ENCODE measurements at places on chromosomes 2 and 18.
A peak's percentile ranks its signal among the peaks of the same experiment; 100 is the strongest.

GRCh38 chr2:160022162-160022561 is 40.3 kb downstream of the PLA2R1 start:
- no peak for DNase-seq

DNA sequence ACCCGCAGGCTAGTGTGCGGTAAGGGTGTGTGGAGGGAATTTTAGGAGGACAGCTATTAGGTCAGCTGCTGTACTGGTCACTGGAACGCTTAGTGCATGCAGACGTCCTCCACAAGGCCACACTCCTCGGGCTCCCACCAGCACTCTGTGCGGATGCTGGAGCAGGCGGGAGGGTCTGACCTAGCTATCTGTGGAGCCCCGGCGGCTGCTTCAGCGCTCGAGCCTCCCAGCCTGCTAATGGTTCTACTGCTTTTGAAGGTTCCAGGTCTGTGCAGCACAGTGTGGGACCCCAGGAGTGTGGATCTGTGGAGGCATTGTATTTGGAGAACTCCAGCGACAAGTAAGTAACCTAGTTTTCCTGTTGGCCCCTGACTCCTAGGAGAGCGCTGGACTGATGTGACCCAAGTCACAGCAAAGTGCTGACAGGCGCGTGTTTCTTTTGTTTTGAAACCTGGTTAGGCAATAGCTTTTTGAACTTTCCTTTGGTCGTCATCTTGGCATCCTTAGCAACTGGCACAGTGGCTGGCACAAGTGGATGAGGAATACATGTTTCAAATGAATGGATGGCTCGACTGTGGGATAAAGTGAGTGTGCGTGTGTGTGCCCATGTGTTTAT is 113.5 kb downstream of the ZNF236 start:
- no peak for DNase-seq

GRCh38 chr2:212730994-212731393 is 192.4 kb upstream of the ERBB4 start:
- no peak for DNase-seq

GRCh38 chr2:203383038-203383437 is 54.8 kb downstream of the ABI2 start:
- DNase-seq: no peak

- no peak for DNase-seq
Observed at GRCh38 chr2:54709336-54709809, 14.1 kb upstream of the EML6 start.

DNA sequence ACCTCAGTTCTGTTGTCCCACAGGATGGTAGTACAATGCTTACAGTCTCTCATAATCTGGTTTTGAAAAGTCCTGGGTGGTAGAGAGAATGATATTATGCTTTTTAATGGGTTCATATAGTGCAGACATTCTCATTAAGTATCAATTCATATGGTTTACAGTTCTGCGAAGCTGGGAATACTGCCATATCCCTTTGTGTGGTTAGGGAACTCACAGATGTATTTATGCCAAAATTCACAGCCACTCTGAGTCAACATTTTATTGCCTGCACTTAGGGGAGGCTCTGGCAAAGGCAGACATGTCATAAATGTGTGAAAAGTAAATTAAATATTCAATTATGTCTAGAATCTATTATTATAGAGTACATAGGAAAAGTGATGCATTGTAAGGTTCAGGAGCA is 808.2 kb downstream of the SUCLG1 start:
- DNase-seq: no peak

- DNase-seq: no peak
Observed at GRCh38 chr2:185188656-185189055, 549.9 kb upstream of the FSIP2 start.

GRCh38 chr2:200795028-200795440 is 16.7 kb upstream of the BZW1 start:
- DNase-seq: no peak

DNA sequence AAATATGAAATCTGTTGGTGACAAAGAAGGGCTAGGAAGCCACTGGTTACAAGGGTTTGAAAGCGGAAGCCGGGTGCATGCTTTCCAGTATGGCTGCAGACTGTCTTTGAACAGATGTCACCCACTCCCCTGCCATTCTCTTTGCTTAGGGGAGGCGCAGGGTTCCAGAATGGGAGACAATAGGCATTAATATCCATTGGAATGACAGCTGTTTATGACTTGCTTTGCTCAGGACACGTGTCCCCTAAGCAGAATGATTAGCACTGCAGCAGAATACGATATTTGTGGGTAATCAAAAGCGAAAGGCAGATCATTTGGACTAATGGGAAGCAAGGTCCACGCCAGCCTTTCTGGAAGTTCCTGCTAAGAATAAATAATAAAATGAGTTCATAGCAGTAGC is 25.8 kb upstream of the NRP2 start:
- DNase-seq: no peak

- DNase-seq: no peak
Observed at GRCh38 chr18:47151439-47151838, 1.1 kb upstream of the HDHD2 start.

DNA sequence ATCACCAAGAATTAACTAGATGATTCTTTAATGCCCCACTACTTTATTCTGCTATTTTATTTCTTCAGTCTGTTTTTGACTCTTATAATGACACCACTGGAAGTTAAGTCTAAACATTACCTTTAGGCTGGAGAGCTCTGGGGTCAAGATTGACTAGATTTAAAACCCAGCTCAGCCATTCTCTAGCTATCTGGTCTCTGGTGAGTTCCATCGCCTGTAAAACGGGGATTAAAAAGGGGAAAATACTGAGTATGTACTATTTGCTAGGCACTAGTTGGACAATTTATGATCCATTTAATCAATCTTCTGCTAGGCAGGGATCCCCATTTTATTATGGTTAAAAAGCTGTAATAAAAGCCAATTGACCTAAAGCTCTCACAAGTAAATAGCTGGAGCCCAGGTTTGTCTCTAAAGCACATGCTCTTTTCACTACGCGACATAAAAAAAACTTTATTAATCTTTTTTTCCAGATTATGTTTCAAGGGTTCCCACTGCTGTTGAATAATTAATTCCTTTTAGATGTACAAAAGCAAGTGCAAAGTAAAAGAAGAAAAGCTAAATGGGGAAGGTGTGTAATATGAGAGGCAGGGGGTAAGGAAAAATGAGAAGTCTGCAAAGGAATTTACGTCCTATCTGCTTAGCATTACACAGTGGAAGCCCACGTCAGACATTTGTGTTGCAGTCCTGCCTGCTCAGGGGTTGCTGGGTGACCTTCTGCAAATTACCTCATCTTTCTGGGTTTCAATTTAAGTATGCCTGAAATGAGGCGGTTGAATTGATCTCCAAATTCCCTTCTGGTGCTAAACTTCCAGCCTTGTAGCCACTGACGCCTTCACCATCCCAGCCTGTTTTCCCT is 918 bp upstream of the NABP1 start:
- peak; percentile 54 for DNase-seq

DNA sequence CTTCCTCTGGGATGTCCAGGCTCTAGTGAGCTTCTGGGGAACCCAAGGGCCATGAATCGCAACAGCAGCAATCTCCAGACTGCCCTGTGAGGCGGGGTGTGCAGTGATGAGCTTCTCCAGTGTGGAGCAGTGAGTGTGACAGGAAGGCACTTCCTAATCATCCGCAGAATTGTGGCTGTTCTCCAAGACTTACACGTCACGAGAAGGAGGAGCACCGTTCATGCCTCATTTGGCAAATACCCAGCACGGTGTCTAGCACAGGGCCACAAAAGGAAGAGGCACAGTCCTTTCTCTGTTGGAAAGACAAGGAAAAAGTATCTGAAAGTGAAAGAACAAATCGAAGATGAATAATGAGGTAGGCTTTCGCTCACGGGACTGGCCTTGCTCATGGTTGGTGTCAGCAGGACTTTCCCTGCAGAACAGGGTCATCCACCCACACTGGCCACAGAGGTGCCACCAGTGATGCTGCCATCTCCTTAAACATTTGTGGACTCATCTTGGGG is 125.1 kb upstream of the HAAO start:
- DNase-seq: no peak

GRCh38 chr2:213104092-213104902 is 47.1 kb downstream of the IKZF2 start:
- DNase-seq: no peak
